ENCODE measurements at places on chromosomes 2 and 18.

- H3K27ac ChIP-seq: no peak overlapping the region
- no peaks in the 10 kb centered on the region for H3K36me3 ChIP-seq
- no peaks in the 10 kb centered on the region for H3K4me1 ChIP-seq
- no peaks in the 10 kb centered on the region for H3K27me3 ChIP-seq
- no peak overlapping the region for H3K4me3 ChIP-seq
Measured at GRCh38 chr2:25618676-25619075, 54.7 kb downstream of the DTNB start.

GRCh38 chr2:164562666-164563065, 58.6 kb downstream of the GRB14 start:
- H3K27me3 ChIP-seq: no peaks in the 10 kb centered on the region
- H3K36me3 ChIP-seq: no peaks in the 10 kb centered on the region
- H3K27ac ChIP-seq: no peak overlapping the region
- H3K4me1 ChIP-seq: no peaks in the 10 kb centered on the region

GRCh38 chr2:140526575-140526974, 1604.2 kb downstream of the LRP1B start:
- H3K4me3 ChIP-seq: no peak overlapping the region
- H3K36me3 ChIP-seq: no peaks in the 10 kb centered on the region
- no peak overlapping the region for H3K27ac ChIP-seq
- DNase-seq: no peak
- no peaks in the 10 kb centered on the region for H3K4me1 ChIP-seq

GRCh38 chr18:45856531-45856930, 31.1 kb downstream of the SIGLEC15 start:
- H3K4me3 ChIP-seq: no peak overlapping the region
- H3K36me3 ChIP-seq: peaks cover 5% of the 10 kb centered on the region
- no peaks in the 10 kb centered on the region for H3K4me1 ChIP-seq

DNA sequence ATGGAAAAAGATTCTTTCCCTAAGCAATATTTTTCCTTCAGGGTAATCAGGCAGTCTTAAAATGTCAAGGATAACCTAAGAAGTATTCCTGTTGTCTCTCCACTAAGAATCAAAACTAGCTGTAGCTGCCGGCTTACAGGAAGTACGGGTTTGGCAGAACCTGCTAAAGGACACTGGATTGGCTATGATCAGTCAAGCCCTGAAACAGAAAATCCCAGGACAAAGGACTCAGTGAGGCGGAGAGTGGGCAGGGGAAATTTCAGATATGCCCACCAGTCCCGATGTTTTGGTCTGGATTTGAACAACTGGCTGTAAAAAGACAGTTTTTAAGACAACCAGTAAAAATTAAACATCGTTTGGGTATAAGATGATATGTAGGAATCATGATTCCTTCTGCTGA, 155.7 kb downstream of the HDAC4 start:
- peaks cover 4% of the 10 kb centered on the region for H3K4me1 ChIP-seq
- no peak overlapping the region for H3K4me3 ChIP-seq
- no peaks in the 10 kb centered on the region for H3K36me3 ChIP-seq
- no peak overlapping the region for H3K27ac ChIP-seq

- H3K4me3 ChIP-seq: no peak overlapping the region
- H3K36me3 ChIP-seq: no peaks in the 10 kb centered on the region
- peaks cover 90% of the 10 kb centered on the region for H3K27me3 ChIP-seq
- no peak for DNase-seq
- peaks cover 1% of the 10 kb centered on the region for H3K4me1 ChIP-seq
Measured at GRCh38 chr2:176169711-176170110, 12.6 kb downstream of the HOXD3 start.

- H3K27me3 ChIP-seq: no peaks in the 10 kb centered on the region
- no peak for DNase-seq
- no peak overlapping the region for H3K4me3 ChIP-seq
- H3K36me3 ChIP-seq: no peaks in the 10 kb centered on the region
- no peaks in the 10 kb centered on the region for H3K4me1 ChIP-seq
Measured at GRCh38 chr2:14930441-14930840, 297.9 kb downstream of the LRATD1 start.

- H3K27me3 ChIP-seq: no peaks in the 10 kb centered on the region
- H3K4me1 ChIP-seq: no peaks in the 10 kb centered on the region
- no peaks in the 10 kb centered on the region for H3K36me3 ChIP-seq
- no peak for DNase-seq
Measured at GRCh38 chr2:234415706-234416105, 81.2 kb downstream of the ARL4C start.

GRCh38 chr18:38526922-38527321, 961.3 kb upstream of the CELF4 start:
- no peaks in the 10 kb centered on the region for H3K4me1 ChIP-seq
- no peak for DNase-seq
- H3K4me3 ChIP-seq: no peak overlapping the region
- H3K27me3 ChIP-seq: no peaks in the 10 kb centered on the region

GRCh38 chr18:48252525-48252924, 156.7 kb downstream of the ZBTB7C start:
- H3K4me3 ChIP-seq: no peak overlapping the region
- DNase-seq: no peak
- H3K36me3 ChIP-seq: no peaks in the 10 kb centered on the region
- H3K27me3 ChIP-seq: no peaks in the 10 kb centered on the region

DNA sequence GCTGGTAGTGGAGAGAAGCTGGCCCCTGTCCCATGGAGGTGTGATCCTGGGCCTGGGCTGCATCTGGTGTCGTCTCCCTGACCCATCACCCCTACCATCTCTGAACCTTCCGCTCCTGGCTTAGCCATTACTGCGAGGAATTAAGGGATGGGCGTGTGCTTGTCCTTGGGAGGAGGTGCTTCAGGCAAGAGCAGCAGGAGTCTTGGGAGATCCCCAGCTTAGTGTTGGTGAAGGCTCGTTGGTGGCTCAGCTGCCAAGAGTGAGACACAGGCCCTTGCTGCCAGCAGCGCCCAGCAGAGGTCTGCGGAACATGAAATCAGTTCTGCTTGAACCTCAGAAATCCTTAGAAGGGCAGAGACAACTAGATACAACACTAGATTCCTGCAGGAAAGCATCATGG, 59.9 kb upstream of the TGFA start:
- no peaks in the 10 kb centered on the region for H3K27me3 ChIP-seq
- H3K36me3 ChIP-seq: no peaks in the 10 kb centered on the region
- H3K4me1 ChIP-seq: no peaks in the 10 kb centered on the region

DNA sequence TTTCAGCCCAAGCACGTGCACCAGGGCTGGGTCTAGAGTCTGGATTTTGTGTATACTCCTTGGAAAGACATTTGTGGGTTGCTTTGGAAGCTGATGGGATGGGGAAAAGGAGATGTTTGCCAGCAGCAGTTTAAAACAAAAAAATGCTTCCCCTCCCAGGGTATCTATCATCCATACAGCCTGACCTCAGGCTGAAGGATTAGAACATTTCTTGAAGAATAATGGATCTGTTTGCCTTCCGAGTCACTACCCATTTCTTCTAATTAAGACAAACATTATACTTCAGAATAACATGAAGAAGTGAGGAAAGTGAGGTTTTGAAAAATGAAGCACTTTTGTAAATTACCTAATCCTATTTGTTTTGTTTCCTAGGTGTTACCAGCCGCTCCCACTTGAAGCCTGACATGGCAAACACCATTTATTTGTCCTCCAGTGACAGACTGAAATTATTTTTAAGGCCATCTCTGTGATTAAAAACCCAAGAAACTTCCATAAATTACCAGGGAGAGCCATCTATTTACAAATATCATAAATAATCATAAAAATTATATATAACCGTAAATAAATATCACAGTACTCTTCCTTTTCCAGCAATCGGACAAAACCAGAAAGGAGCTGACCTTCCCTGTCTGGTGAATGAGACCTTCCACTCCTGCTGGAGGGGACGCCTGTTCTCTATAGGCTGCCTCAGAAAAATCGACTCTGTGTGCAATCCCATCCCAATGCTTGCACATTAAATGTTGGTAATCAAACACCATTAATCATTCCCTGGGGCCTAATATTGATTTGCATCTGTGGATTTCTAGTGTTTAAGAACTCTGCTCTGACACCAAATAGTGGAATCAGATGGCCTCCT, 106.8 kb downstream of the C1D start:
- DNase-seq: no peak

DNA sequence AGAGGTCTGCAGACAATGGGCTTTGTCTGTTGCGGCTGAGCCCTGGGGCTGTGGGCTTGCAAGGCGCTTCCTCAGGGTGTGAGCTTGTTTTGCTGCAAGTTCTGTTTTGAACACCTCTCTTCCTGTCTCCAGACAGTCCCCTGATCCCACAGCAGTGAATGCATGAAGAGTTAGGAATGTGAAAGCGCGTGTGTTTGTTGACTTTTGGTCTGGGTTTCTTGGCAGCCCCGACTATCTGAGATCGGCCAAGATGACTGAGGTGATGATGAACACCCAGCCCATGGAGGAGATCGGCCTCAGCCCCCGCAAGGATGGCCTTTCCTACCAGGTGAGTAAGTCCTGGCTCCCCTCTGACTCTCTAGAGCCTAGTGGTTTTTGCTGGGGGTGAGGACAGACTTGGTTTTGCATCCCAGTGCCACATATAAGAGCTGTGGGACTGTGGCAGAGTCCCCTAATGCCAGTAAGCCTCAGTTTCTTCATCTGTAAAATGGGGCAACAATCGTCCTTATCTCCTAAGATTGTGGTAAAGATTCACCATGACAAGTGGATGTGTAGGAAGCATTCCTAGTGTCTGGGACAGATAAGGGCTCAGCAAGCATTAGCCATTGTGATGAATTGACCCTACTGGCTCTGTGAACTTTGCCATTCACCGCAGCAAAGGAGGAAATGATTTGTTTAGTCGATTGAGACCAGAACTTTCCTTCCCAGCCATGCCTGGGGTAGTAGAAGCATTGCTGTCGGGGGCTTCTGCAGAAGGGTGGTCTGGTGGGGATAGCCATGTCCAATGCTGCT, 3.0 kb downstream of the LBH start:
- no peaks in the 10 kb centered on the region for H3K36me3 ChIP-seq
- H3K4me3 ChIP-seq: no peak overlapping the region
- H3K27me3 ChIP-seq: peaks cover 8% of the 10 kb centered on the region
- no peak for DNase-seq
- peaks cover 1% of the 10 kb centered on the region for H3K4me1 ChIP-seq

GRCh38 chr2:77479395-77479794, 42.8 kb downstream of the LRRTM4 start:
- no peaks in the 10 kb centered on the region for H3K27me3 ChIP-seq
- no peak for DNase-seq
- H3K36me3 ChIP-seq: no peaks in the 10 kb centered on the region

DNA sequence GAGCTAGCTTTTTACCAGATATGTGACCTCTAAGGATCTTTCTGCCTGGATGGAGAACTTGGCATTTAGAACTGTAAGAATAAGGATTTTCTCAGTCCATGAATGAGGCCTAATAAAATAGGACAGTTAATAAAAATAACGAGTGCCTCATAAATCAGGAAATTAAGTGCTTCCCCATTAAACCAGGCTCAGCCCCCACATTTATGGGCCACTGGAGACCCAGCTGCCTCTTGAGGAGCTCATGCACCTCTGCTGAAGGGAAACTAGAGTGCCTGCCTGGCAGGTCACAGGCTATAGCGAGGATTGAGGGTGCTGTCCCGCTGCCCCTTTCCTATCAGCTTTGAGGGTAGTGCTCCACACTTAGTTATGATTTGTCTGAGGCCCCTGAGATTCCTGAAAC, 158.0 kb downstream of the ALK start:
- no peaks in the 10 kb centered on the region for H3K27me3 ChIP-seq
- H3K27ac ChIP-seq: no peak overlapping the region
- no peak overlapping the region for H3K4me3 ChIP-seq

- no peaks in the 10 kb centered on the region for H3K27me3 ChIP-seq
- H3K36me3 ChIP-seq: no peaks in the 10 kb centered on the region
- no peaks in the 10 kb centered on the region for H3K4me1 ChIP-seq
- no peak for DNase-seq
- no peak overlapping the region for H3K4me3 ChIP-seq
Measured at GRCh38 chr2:179579800-179580199, 281.6 kb downstream of the ZNF385B start.

DNA sequence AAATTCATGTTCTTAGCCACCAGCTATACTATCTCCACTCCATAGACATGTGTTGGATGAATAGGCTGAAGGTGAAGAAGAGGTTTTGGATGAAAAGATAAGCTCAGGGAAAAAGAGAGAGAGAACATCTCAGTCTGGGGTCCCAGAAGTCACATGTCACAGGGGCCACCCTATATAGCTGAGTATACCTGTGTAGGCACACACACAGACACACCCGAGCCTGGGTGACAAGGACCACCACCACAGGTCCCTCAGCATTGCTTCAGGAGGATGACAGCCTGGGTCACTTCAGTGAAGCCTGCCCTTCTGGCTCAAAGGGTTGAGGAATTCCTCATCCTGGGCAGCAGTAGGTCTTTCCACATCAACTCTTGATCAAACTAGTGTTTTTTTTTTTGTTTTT, 56.2 kb downstream of the POLR1A start:
- peaks cover 47% of the 10 kb centered on the region for H3K36me3 ChIP-seq
- no peaks in the 10 kb centered on the region for H3K27me3 ChIP-seq
- H3K4me3 ChIP-seq: no peak overlapping the region
- no peak for DNase-seq
- no peak overlapping the region for H3K27ac ChIP-seq

GRCh38 chr2:25711675-25712354, 38.4 kb upstream of the DTNB start:
- no peak overlapping the region for H3K4me3 ChIP-seq
- no peak for DNase-seq
- no peaks in the 10 kb centered on the region for H3K27me3 ChIP-seq
- no peaks in the 10 kb centered on the region for H3K4me1 ChIP-seq

GRCh38 chr2:124080281-124081153, 55.4 kb downstream of the CNTNAP5 start:
- H3K4me1 ChIP-seq: no peaks in the 10 kb centered on the region
- H3K4me3 ChIP-seq: no peak overlapping the region
- DNase-seq: no peak
- H3K27ac ChIP-seq: no peak overlapping the region
- no peaks in the 10 kb centered on the region for H3K36me3 ChIP-seq
- H3K27me3 ChIP-seq: no peaks in the 10 kb centered on the region

GRCh38 chr2:10717628-10718027, 3.8 kb upstream of the ATP6V1C2 start:
- peaks cover 23% of the 10 kb centered on the region for H3K27me3 ChIP-seq
- no peaks in the 10 kb centered on the region for H3K36me3 ChIP-seq
- DNase-seq: no peak
- no peak overlapping the region for H3K27ac ChIP-seq
- H3K4me1 ChIP-seq: peaks cover 5% of the 10 kb centered on the region

- no peaks in the 10 kb centered on the region for H3K4me1 ChIP-seq
- no peaks in the 10 kb centered on the region for H3K27me3 ChIP-seq
- no peak overlapping the region for H3K4me3 ChIP-seq
- H3K36me3 ChIP-seq: no peaks in the 10 kb centered on the region
Measured at GRCh38 chr2:111194835-111195621, 74.3 kb downstream of the BCL2L11 start.
